ENCODE measurements at places on chromosomes 7 and 10.

GRCh38 chr7:133602291-133602690 lies 349.4 kb downstream of the EXOC4 start:
- no peak for DNase-seq

DNA sequence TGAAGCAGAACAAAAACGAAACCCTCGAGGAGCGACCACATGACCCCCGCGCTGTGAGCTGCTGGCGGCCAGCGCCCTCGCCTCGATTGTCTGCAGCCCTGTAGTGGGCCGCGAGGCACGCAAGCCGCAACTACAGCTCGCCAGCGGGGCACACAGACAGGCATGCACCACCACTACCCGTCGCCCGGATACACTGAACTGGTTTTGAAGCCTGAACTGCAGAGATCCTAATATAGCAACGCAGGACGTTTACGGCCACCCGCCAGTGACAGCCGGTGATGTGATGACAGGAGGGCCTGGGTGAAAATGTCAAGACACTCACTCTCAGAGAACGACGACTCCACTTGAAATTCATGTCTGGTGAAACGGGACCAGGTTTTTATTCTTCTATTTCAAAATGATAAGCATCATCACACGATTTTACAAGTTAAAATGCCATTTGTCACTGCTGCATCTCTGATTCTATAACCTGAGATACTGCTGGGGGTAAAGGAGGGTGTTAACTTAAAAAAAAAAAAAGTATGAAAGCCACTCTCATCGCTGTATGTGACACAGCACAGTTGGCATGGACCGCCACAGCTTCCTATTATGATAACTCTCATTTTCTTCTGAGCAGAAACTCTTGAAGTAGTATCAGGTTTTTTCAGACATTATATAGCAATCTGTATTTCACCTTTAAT lies 120.3 kb upstream of the DIP2C start:
- no peak for DNase-seq

- DNase-seq = no peak
Measured at GRCh38 chr10:22326145-22326702, 5.3 kb downstream of the BMI1 start.

DNA sequence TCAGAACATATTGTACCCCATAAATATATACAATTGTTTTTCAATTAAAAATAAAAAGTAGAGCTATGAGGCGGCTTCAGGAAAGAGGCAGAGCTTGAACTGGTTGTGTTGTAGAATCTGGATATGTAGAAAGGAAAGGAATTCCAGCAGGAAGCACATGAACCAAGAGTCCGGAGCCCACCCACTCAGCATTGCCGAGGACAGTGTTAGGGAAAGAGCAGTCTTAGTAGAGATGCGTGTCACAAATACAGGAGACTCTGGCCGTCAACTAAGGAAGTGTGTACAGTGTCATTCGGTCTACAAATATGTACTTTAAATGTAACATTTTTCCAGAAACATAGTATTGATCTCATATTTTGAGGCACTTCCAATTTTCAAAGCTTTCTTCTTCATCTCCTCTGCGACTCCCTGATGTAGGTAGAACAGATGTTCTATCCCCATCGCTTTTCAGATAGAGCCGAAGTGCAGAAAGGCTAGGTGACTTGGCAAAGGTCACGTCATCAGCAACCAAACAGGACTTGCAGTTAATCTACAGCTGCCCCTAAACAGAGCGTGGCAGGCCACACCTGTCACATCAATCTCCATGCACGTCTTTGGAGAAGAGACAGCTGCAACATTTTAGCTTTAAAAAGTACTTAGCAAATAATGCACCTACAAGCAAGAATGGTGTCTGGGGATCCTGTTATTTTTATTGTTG lies 25.3 kb upstream of the GJD4 start:
- DNase-seq = no peak

GRCh38 chr7:147923841-147924240 lies 666.7 kb upstream of the C7orf33 start:
- no peak for DNase-seq

GRCh38 chr7:43117095-43117494 lies 4.6 kb downstream of the HECW1 start:
- DNase-seq = no peak

DNA sequence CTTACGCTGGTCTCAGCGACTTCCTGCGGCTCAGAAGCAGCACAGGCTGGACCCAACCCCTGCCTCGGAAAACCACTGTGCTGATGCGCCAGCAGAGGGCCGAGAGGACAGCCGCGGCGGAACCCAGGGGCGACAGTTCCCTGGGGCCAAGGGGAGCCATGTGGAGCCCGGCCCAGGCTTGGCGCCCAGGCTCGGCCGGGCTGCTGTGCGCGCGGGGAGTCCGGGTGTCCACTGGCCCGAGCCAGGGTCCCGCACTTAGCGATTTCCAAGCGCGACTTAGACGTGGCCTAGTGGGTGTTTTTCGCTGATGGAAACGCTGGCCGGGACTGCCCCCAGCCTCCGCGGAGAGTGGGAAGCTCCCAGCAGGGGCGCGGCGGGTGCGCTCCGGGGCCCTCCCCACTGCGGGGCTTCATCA lies 18.6 kb upstream of the ZNF32 start:
- DNase-seq = peak; percentile 28

- no peak for DNase-seq
Measured at GRCh38 chr7:69603937-69604494, 5.7 kb downstream of the AUTS2 start.

DNA sequence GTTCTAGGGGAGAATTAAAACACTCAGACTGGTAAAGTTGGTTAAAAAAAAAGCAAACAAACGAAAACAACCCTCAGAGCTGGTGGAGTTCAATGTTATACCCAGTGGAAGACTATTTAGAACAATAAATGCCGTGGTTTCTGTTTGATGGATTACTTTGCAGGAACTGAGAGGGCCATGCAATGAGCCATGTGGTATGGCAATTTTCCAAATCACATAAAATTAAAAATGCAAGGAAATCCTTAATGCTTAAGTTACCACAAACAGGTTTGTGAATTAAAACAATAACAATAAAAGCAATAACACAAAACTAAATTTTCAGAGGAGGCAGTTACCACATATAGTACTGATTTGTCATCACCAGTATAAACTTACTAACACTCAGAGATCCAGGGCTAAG lies 96.9 kb downstream of the RTKN2 start:
- peak; percentile 92 for DNase-seq
